NCI-H446 treated with DMSO at 0.1 percent for 48 hours (cell line): ENCODE measurements at places on chromosomes 12 and 14.

DNA sequence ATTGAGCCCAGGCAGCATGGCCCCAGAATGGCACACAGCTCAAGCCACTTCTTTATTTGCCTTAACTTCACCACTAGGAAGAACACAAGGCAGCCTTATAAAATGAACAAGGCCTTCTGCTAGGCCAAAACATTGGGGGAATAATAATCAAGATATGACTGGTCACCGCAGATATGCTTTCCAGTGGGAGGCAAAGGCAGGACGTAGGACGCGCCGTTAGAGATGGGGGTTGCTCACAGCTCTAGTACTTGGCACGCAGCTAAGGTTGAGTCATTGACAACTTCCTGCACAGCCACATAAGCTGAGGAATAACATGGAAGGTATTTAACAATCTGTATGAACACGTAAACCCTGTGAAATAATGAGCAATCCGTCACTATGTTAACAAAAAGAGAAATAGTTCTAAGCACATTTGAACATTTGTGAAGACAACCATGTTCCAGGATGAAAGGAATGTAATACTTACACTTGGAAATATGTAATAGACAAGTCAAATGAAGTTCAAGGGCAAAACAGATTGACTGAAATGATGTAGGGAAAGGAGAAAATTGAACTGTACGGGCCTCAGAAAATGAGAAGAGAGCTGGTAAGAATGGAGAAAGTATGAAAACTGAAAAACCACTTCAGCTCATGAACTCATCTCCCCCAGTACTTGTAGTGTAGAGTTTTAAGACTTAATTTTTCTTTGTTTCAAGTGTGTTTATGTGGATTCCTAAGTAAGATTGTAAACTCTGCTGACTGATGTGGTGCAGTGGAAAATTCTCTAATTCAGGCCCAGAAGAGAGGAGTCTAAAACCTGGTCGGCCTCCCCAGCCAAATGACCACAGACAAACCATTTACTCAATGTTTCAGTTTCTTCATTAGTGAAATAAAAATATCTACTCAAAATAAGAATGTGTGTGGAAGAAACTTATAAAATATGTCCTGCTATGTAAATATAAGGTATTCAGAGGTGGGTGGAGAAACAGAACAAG is 59.3 kb upstream of the CCDC91 start:
- no peak for DNase-seq

DNA sequence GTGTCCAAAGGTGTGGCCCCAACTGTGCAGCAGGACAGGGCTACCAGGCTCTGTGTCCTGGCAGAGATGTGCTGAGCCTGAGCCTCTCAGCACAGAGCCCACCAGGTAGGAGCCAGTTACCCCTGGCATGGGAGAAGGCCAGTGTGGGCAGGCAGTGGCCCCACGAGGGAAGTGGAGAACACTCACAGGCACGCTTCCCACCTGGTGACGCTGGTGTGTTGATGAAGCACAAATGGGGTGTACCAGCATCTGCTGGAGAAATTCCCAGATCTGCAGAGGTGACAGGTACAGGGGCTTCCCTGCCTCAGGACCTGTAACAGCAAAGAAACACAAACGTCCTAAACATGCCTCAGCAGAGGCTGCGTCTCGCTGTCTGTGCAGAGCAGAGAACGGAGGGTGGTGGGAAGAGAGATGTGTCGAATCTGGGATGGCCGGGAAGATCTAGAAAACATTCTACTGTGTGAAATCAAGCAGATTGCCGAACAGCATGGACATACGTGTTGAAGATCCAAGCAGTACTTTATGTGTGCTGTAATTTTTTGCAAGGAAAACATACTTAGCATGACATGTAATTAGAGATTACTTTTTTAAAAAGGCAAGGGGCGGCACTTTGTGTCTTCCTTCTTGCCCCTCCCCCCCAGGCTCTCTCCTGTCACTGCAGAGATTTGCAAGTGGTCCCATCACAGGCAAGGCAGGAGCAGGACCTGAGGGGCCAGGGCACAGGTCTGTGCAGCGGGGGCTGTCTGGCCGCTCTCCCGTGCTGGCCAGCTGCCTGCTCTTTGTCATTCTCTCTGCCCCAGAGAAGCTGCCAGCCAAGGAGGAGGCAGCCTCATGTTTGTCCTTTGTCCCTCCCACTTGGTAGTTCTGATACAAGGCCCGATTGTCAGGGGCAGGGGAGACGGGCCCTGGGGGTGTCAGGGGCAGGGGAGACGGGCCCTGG is 17.3 kb downstream of the HIP1R start:
- DNase-seq = no peak

DNA sequence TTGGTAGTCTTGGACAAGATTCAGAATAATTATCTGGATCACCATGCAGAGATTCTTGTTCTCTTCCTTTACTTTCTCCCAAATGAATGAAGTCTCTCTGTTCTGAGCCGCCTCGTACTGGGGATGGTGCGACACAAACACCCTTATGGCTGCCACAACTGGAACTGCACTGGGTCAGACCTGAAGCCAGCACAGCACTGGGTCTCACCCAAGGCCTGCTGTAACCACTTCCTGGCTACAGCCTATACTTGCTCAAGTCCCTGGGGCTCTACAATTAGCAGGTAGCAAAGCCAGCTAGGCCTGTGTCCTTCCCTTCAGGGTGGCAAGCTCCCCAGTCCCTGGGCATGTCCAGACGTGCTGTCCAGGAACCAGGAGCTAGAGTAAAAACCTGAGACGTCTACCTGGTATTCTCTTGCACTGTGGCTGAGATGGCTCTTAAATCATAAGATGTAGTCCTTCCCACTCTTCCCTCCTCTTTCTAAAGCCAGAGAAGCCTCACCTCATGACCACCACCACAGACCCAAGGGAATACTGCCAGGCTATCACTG is 27.6 kb downstream of the IFNG start:
- DNase-seq = no peak

GRCh38 chr14:90624227-90624626 is 192.0 kb downstream of the TTC7B start:
- DNase-seq = no peak

- no peak for DNase-seq
Measured at GRCh38 chr12:32859389-32859788, 37.2 kb downstream of the PKP2 start.

- no peak for DNase-seq
Measured at GRCh38 chr14:90611936-90612335, 204.3 kb downstream of the TTC7B start.

DNA sequence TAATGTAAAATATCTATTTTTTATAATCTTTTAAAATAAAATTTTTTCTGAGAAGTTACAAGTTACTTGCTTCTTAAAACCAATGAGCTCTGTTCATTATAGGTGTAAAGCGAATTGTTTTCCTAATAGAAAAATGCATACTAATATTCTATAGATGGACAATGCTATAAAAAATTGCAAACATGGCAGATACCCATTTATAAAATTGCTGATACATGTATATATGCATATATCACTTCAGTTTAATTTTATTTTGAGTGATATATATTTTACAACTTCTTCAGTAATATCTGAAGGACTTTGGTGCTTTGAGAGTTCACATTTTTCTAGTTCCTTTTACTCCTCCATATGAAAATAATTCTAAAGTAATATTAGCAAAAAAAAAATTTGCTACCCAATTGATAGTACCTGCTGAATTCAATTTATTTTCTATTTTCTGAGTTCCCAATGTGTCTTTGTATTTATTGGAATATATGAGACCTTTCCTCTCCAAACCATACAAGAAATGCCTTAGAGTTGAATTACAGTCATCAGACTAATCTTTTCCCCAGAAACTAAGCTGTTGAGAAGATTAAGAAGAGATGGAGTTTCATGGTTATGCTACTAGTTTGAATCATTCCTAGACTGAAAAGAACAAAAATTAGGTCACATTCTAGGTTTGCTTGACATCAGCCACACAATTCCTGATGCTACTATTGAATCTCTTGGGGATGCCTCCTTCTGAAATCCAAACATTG is 1937.5 kb upstream of the SEL1L start:
- DNase-seq = no peak

DNA sequence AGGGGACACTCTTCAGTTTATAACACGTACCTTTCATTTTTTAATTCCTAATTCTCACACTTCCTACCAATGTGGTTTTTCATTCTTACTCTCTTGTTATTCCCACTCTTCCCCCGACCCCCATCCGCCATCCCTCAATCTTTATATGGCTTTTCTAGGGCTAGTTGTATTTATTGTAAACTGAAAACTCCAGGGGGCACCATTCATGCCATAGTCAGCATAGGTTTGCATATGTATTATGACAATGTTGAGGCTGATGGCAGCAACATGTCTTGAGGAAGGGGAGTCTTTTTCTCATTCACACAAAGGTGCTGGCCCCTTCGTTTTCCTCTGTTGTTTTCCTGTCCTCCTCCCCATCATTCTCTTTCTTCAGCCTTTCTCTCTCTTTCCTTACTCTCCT is 27.7 kb upstream of the LTA4H start:
- no peak for DNase-seq

DNA sequence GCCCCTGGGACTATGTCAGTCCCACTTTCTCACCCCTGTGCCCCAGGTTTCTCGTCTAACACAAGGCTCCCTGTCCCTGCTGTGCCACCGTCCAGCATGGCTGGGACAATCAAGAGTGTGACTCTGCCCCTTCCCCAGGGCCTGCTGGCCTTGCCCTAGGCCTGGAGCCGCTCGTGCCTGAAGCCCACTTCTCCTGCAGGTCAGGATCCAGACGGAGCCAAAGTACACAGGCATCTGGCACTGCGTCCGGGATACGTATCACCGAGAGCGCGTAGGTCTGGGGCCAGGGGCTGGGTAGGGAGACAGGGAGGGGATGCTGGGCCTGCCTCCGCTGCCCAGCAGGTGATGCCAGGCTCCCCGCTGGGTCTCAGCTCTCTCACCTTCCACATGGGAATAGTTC is 2.8 kb downstream of the SLC25A47 start:
- no peak for DNase-seq

GRCh38 chr14:77654001-77654441 is 37.6 kb upstream of the SPTLC2 start:
- DNase-seq = no peak
